ENCODE measurements at places on chromosomes 6 and 20. TPM values are rescaled to one million over a fixed set of nuclear protein-coding genes. Genes with fewer than 3 reads are reported as not detected.

MRAP2 gene
- 2.5 TPM for total RNA-seq

ARMH2 gene
- not detected for total RNA-seq

MYMX gene
- 1.8 TPM for total RNA-seq

MMS22L gene
- 28.5 TPM for total RNA-seq

OXT gene
- total RNA-seq: not detected

SLC4A11 gene
- total RNA-seq: 144 TPM

CCN2 gene
- 155 TPM for total RNA-seq

PLA2G7 gene
- 0.41 TPM for total RNA-seq

FAM83B gene
- not detected for total RNA-seq

PRKN gene
- total RNA-seq: 0.46 TPM

TBC1D22B gene
- 13.0 TPM for total RNA-seq

COL12A1 gene
- total RNA-seq: 10.4 TPM

FBXO30 gene
- total RNA-seq: 9.5 TPM

RIN2 gene
- 25.0 TPM for total RNA-seq

DNA sequence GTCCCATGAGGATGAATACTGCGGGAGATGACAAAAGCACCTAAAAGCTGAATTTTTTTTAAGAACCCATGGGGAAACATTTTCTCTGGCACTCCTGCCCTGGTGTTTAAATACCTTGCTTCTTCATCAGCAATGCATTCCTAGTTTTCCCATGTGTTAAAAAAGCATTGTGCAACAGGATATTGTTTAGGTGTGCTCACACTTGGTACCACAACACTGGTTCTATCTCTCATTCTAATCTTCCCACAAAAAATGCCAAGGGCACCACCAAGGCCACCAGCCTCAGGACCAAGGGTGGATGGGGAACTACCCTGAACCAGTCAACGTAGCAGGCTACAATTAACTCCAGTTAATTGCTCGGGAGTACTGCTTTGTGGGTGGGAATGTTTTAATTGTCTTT is 50.9 kb downstream of the ALDH5A1 start:
- DNase-seq: no peak

DNA sequence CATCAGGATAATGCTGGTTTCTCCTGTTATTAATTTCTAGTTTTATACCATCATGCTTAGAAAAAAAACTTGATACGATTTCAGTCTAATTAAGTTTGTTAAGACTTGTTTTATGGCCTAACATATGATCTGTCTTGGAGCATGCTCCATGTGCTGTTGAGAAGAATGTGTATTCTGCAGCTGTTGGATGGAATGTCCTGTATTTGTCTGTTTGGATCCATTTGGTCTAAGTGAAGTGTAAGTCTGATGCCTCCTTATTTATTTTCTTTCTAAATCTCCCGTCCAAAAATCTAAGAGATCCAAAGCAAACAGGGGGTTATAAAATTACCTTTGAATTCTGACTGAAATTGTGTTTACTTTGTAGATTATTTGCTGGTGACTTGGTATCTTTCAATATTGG is 30.0 kb upstream of the PRND start:
- no peak for DNase-seq

GRCh38 chr6:82396964-82397751 is 33.5 kb downstream of the TPBG start:
- peak; percentile 84 for DNase-seq

GRCh38 chr6:33977606-33978411 is 168.1 kb downstream of the GRM4 start:
- DNase-seq: no peak

- DNase-seq: no peak
Measured at GRCh38 chr6:162364488-162364887, 363.1 kb downstream of the PRKN start.

- DNase-seq: no peak
Measured at GRCh38 chr6:28218312-28219248, 6.5 kb upstream of the ZSCAN9 start.

GRCh38 chr6:142987490-142987889 is 42.5 kb upstream of the HIVEP2 start:
- no peak for DNase-seq

DNA sequence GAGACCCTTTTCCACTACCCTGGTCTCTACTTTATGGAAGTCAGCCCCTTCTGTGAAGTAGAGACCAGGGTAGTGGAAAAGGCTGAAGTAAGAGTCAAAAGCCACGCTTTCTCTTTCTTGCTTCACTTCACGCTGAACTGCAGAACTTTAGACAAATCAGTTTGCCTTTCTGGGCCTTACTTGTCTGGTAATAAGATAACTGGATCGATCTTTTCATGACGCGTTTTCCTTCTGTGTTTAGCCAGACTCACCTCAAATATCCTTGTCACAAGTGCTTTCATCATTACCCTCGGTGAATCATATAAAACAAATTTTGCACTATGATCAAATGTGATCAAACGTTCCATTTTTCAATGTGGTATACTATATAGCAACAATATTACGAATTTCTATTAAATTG is 170.7 kb downstream of the CLIC5 start:
- no peak for DNase-seq

DNA sequence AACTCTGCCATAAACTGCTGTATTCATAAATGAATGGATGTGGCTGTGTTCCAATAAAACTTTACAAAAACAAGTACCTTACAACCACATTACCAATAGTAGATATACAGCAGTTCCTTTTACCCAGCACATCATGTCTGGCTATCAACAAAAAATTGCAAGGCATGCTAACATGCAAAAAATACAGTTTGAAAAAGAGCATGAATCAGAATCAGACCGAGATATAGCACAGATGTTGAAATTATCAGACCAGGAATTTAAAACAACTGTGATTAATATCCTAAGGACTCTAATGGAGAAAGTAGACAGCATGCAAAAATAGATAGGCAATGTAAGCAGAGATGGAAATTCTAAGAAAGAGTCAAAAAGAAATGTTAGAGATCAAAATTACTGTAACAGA is 8.4 kb upstream of the NUS1 start:
- DNase-seq: no peak

- no peak for DNase-seq
Measured at GRCh38 chr6:132714160-132714559, 305 bp upstream of the VNN1 start.

- DNase-seq: no peak
Measured at GRCh38 chr6:146408583-146408982, 135.1 kb upstream of the RAB32 start.

DNA sequence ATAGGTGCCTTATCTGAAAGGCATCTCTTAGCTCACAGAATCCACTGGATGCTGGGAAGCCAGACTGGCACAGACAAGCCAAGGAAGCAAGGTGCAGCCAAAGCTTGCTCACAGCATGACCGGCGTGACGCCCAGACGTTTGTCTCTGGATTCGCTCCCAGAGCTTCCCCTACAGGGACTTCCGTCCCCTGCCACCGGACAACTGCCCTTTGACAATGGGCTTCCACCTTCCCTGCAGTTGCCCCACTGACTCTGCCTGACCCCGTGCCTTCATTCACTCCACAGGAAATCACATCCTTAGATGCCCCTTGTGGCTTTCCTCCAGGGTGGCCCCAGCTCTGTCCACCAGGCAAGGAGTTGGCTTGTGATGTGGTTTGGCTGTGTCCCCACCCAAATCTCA is 94.8 kb upstream of the CDH4 start:
- no peak for DNase-seq

- DNase-seq: no peak
Measured at GRCh38 chr20:9989066-9989724, 45.6 kb upstream of the ANKEF1 start.

DNA sequence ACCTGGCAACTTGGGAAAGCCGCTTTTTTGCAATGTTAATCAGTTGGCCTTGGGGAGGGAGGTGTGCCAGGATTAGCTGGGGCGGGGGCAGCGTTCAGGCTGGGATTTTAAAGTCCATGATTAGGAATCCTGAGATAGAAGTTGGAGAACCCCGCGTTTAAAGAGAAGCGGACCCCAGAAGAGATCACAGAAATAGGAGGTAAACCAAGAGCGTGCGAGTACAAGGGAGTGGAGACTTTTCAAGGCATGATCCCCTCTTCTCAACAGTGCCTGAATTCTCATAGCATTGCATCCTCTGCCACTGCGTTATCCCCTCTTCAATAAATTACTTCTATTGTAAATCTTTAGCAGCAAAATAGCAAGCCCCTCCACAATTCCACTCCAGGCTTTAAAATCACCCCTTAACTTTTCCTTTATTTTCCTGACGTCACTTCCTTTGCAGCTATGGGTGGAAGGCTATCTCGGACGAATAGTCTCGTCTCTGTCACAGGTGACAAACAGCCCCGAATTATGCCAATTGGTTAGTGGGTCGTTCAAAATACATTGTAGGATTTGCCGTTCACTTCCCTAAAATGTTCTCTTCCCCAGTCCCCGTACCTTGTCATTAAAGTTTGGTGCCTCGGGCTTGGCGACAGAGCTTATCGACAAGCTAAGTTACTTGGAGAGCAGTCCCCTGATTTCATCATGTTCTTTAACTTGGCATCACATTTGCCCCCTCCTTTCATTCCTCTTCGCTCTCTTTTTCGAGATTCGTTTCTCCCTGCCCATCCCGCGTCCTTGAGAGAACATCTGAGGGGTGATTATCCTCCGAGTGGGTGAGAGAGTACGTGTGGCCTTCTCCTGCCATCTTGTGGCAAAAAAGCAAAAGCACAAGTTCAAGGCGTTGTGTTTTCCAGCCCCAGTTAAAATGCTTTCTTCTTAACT is 17.1 kb downstream of the OR2B2 start:
- peak; percentile 71 for DNase-seq

- DNase-seq: no peak
Measured at GRCh38 chr6:16321341-16321710, 82.9 kb downstream of the GMPR start.

DNA sequence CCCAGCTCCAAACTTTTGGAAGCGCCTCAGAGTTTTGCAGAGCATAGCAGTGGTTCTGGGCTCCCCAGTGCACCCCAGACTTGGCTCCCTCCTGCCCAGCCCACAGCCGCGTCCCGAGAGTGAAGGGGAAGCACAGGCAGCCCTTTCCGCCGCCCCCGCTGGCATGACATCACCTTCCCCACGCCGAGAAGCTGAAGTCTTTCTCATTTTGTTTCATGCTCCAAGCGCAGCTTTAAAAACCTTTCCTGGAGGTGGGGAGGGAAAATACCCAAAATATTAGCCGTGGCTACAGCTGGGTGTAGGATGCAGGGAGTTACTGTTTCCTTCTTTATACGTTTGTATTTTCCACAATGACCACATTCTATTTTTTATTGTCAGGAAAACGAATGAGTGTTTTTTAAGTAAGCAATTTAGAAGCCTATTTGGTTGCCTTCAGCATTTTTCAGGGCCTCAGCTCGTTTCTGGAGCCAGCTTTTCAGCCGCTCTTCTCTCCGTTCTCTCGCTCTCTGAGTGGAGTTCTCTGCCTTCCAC is 72.9 kb downstream of the SNX5 start:
- no peak for DNase-seq

GRCh38 chr6:31142361-31142761 is 3.5 kb upstream of the PSORS1C2 start:
- no peak for DNase-seq

DNA sequence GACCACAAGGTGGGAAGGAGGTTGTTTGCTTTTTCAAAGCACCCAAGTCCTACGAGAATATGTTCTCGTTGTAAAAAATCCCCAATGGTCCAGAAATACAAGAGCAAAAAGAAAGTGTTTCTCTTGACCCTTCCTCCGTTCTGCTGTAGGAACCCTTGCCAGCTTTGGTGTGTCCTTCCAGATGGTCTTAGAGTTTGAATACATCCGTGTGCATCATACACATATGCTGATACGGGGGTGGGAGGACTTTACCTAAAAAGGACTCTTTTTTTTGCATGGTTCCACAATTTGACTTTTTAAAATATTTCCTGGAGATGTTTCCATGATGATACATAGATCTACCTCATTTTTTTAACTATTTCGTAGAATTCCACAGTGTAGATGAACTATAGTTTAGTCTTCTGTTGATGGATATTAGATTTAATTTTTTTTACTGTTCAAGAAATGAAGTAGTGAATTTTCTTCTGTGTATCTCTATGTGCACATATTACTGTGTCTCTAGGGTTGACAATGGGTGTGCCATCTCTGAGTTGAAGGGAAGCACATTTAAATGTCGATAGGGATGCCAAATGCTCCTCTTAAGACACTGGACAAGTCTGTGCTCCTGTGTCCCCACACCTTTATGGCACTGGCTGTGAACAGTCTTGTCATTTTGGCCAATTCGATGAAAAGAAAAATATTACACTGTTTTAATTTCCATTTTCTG is 182.1 kb upstream of the SNX9 start:
- DNase-seq: no peak

DNA sequence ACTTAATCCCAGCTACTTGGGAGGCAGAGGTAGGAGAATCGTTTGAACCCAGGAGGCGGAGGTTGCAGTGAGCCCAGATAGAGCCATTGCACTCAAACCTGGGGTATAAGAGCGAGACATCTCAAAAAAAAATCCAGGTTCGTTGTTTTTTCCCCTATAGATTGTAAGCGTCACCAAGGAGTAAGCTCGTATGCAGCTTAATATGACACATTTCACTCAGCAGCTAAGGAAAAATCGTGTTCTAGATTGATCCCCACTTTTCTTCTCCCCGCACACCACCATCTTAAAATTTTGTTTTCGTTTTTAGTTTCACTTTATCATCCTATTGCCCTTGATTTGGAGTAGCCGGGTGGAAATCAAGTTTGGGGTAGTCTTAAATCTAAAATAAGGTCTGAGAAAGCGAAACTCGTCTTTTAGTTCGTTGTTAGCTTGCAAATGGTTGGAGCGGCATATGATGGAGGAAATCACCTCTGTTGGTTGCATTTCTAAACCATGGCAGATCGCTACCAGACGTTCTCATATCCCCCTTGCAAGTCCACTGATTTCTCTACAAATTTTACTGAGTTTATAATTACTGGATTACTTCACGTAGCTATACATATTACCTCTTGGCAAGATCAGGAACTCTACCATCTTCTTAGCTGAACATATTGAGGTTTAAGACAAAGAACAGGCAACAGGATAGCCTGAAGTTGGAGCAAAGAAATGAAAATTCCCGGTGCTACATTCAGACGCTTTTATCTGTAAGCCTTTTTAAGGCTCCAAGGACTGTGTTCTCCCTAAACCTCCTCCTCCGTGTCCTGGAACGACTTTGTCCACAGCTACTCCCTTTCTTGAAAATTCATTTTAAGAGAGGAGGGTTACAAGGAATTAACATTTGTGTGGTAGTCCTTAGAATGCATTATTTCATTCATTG is 91.1 kb upstream of the BTN3A2 start:
- DNase-seq: no peak

DNA sequence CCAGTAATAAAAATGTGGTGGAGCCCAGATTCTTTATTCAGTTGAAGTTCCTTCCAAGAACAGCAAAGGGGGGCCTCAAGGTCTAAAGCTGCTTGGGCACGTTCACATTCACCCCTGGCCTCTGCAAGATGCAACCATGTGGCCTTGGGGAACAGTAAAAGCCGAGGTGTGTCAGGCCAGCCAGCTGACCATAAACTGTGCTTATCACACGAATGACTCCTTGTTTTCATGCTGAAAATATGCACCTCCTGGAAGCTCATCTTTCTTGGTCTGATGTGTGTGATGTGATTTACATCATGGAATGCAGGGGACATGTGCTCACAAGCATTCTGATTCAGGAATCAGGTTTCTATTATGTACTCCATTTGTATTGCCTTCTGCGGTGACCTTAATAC is 211.6 kb upstream of the MARCKS start:
- no peak for DNase-seq

DNA sequence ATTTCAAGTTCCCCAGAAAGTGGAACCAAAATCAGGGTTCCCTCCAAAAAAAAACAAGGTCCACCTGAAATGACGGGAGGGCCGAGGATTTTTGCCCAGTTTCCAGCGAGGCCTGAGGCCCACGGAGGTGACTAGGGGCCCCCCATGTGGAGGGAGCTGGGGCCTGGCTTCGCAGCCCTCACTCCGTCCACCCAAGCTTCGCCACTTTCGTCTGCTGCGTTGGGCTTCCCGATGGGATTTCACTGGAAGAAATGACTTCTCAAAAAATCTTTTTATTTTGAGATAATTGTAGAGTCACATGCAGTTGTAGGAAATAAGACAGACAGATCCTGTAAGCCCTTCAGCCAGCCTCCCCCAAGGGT is 208.3 kb downstream of the TAF4 start:
- DNase-seq: no peak
